ENCODE measurements at places on chromosomes 3 and 15.

DNA sequence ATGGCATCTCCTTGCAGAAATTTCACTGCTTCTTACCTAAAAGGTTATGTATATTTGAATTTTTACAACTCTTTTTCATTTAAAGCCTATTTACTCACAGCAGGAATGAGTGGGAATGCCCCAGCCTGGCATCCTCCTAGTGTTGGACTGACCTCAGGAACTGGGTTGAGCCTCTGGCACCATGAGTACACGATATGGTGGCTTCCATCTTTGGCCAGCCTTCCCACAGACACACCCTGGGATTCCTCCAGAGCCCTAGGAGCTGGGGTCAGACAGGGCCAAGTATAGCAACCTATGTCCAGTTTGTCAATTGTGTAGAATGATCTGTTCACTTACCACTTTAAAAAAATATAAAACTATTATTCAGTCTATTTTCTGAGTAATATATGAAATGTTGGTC, 57.2 kb upstream of the HEG1 start:
- no peak for DNase-seq

GRCh38 chr3:128667641-128668040, 17.0 kb upstream of the RPN1 start:
- DNase-seq: no peak

GRCh38 chr15:100018191-100018590, 285.0 kb upstream of the LYSMD4 start:
- no peak for DNase-seq

DNA sequence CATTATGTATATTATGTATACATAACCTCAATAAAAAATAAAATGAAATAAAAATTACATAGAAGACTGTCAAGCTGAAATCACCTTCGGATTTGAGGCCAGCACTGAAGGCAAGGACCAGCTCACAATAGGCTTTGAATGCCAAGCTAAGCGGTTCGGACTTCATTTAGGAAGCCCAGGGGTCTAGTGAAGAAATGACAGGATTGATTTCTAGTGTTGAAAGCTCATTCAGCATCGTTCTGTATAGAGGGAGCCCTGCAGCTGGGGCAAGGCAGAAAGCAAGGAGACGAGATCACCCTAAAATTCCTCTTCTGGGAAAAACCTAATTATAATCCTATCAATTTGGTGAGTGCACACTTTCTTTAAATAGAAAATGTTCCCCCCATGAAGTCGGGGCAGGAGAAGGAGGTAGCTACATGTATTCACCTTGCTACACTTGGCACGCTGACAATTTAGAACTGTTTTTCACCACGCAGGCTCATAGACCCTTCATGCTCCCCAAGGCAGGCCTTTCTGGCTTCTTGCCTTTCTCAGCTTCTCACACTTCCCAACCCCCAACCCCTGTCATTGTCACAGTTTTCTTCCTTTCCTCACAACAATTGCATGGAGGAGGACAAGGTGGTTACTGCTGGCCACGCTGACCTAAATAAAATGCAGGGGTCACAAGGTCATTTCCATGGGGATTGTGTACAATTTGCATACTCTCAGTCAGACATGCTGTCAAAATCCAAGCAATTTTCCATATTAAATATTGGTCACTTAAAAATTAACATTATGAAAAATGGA, 44.4 kb upstream of the SSR3 start:
- no peak for DNase-seq

GRCh38 chr3:184619787-184620430, 58.3 kb downstream of the EPHB3 start:
- no peak for DNase-seq

DNA sequence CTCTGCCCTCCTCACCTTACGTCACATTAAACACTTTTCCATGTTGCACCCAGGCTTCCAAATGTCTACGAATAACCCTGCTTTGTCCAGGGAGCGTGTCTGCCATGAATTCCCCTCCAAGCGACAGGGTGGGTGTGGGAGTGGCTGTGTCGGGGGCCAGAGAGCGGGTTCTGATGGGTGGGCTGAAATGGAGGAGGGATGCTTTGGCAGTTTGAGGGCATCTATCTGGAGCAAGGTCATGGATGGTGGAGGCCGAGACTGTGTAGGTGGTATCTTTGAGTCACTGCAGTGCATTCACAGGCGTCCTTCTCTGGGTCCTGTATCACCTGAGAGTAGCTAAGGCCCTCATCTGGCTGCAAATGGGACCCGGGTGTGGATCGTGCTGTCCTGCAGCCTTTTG, 36.6 kb downstream of the SMAD6 start:
- no peak for DNase-seq

DNA sequence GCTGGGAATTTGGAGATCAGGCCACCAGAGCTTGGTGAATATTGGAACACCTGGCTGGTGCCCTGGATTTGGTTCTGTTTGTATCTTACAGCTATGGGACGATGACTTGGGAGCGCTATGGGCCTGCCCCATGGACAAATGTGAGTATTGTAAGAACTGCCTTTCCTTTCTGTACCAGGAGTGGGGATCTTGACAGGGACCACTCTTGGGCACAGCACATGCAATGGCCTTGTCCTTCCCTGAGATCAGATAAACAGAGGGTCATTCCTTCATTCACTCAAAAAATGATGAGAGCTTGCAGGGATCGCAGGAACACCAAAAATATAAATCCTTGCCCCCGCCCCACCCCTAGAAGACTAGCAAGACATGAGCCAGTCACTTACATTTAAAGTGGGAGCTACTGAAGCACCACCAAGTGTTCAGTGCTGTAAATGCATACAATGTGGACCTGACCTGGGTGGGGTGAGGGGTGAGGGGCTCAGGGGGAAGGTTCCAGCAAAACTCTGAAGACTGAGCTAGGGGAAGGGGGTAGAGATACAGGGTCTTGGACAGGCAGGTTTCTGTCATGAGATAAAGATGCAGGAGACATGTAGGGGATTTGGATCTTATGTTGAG, 2.7 kb upstream of the CRELD1 start:
- DNase-seq: no peak

- no peak for DNase-seq
Measured at GRCh38 chr15:85494048-85494777, 113.8 kb downstream of the AKAP13 start.

GRCh38 chr3:188923671-188924070, 248.1 kb upstream of the TPRG1 start:
- DNase-seq: no peak

DNA sequence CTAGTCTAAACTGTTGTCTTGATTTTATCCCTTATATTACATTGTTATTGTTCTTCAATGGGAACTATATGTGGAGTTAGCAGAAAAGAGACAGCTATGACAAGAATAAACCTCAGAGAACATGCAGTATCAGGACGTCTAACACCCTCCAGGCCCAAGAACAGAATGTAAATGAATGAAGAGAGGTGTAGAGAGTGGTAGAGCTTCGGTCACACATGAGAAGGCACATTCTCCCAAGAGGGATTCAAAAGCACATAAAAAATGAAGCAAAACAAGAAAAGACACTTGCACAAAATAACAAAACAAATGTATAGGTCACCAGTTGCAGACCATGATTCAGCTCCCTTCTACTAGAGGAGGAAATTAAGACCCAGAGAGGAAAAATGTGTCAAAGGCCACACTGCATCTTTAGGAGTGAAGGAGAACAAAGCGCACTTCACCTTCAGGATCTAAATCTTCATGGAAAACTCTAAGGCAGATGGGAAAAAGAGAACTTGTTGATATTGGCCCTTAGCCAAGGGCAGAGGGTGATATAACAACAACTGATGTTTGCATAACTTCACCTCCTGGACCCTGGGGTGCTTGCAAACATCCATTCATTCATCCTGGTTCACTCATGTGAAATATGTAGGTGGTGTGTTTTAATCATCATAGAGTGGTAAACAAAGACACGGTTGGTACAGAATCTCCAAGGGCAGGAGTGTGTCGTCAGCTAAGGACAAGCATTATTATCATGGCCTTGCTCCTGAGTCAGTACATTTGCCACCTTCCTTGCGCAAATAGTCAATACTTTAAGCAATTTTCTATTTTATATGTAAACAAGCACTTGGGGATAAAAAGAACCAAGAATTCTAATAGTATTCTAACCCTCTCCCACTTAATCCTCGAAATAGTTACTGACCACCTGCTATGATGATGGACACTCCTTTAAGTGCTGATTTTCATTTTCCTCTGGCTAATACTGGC, 8.8 kb downstream of the NEK10 start:
- DNase-seq: no peak

GRCh38 chr3:44108481-44108880, 133.2 kb upstream of the TOPAZ1 start:
- DNase-seq: no peak

GRCh38 chr3:102181175-102181920, 253.5 kb upstream of the ZPLD1 start:
- no peak for DNase-seq

DNA sequence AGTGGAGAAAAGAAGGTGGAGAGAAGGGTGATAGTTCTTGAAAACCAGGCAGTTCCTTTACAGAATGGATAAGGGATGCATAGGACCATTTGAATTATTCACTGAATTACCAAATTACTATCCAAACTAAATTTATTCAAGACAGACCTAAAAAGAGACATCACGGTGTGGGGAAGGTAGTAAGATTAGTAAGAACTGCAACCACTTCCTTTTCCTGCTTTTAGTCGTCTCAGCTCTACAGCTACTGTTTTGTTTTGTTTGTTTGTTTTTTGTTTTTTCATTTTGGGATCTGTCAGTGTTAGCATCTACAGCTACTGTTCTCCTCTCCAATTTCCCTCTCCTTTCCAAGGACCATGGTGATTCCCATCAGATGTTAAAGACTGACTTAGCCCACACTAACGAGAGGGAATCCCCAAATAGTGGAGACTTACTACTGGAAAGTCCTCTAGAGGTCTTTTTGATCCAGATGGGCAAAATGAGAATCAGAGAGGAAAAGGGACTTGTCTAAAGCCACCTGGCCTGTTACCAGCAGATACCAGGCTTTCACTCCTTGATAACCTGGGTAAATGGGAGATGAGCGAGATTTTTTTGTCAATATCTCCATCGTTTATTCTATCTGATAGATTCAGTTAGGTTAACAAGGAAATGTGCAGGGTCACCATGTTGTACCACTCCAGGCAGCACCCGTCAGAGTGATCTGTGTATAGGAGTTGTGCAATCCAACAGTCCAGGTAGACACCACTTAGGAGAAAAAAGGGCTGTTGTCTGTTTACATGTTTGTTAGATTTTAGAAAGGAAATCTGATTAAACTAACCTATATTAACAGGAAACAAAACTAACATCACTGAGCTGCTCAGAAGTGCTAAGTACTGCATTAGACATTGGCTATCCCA, 6.0 kb downstream of the HCLS1 start:
- DNase-seq: no peak

GRCh38 chr3:186628756-186629155, 11.4 kb upstream of the FETUB start:
- no peak for DNase-seq

DNA sequence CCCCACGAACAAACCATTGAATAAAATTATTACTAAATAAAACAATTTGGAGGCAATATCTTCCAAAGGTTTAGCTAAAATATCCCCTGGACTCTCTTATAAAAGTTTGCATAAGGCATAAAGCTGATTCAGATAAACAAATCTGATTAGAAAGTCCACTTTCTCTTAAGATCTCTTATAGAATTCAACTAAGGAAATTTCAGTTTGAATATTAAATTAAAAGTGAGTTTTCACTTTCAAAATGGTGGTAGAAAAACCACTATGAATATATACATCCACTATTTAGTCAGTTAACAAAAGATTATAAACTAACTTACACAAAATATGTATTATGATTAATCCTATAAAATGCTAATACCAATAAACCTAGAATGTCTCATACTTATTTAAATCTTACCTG, 424.9 kb downstream of the MECOM start:
- DNase-seq: no peak

GRCh38 chr3:27093771-27094170, 275.4 kb downstream of the NEK10 start:
- no peak for DNase-seq

- DNase-seq: no peak
Measured at GRCh38 chr15:42144841-42145375, 11.5 kb downstream of the PLA2G4F start.

DNA sequence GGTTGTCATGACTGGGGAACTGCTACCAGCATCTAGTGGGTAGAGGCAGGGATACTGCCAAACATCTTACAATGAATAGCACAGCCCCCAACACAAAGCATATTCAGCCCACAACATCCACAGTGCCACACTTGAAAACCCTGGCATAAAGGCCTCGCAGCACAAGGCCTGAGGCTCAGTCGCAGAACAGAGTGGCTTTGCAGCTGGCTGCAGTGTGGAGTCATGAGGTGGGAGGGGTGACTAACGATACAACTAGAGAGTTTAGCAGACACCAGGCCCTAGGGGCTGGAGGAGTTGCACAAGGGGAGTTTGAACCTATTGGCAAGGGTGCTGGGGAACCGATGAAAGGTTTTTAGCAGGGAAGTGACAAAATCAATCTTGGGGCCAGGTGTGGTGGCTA, 32.1 kb downstream of the GRK7 start:
- no peak for DNase-seq

DNA sequence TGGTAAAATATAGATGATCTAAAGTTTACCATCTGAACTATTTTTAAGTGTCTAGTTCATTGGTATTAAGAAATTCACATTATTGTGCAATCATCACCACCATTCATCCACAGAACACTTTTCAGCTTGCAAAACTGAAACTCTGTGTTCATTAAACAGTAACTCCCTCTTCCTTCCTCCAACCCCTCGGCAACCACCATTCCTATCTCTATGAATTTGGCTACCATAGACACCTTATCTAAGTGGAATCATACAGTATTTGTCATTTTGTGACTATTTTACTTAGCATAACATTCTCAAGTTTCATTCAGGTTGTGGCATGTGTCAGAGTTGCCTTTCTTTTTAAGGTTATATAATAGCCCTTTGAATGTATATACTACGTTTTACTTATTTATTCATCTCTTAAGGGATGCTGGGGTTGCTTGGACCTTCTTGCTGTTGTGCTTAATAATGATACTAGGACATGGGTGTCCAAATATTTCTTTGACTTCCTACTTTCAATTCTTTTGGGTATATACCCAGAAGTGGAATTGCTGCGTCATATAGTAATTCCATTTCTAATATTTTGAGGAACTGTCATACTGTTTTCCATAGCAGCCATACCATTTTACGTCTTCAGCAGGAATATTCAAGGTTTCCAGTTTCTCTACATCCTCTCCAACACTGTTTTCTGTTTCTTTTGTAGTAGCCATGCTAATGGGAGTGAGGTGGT, 20.9 kb downstream of the KAT2B start:
- no peak for DNase-seq

DNA sequence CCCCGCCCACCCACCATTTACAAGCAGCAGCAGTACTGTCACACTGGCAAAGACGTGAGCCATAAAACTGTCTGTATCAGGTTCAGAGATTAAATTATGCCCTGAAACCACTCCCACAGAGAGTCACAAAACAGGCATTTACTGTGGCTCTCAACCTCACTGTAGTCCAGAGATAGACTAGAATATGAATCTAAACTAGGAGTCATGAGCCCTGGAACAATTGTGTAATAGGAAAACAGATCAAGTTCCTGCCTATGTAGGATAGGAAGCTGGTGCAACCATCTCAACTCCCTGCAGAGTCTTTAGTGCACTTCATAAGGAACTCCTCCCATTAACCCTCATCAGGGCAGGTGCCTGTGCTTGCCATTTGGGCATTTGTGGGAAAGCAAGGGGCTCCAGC, 61.7 kb downstream of the FAM227B start:
- DNase-seq: no peak
